ENCODE measurements at places on chromosomes 11 and 22.
A peak's percentile ranks its signal among the peaks of the same experiment; 100 is the strongest.

DNA sequence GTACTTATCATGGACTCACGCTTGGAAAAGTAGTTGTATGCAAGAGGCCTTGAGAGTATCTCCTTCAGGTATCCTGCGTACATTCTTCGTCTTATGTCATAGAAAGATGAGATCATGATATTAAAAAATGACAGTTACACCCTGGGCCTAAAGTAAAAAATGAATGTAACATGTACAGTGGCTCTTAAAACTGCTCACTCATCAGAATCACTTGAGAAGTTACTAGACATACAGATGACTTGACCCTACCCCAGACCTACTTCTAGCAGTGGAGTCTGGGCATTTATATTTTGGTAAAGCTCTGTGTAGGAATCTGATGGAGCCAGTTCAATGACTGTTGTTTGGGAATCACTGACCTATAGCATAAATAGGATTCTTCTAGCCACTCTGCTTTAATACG, 54.5 kb downstream of the PPME1 start:
- no peak for DNase-seq

- no peak for DNase-seq
Observed at GRCh38 chr11:60797846-60798630, 12.9 kb downstream of the MS4A10 start.

DNA sequence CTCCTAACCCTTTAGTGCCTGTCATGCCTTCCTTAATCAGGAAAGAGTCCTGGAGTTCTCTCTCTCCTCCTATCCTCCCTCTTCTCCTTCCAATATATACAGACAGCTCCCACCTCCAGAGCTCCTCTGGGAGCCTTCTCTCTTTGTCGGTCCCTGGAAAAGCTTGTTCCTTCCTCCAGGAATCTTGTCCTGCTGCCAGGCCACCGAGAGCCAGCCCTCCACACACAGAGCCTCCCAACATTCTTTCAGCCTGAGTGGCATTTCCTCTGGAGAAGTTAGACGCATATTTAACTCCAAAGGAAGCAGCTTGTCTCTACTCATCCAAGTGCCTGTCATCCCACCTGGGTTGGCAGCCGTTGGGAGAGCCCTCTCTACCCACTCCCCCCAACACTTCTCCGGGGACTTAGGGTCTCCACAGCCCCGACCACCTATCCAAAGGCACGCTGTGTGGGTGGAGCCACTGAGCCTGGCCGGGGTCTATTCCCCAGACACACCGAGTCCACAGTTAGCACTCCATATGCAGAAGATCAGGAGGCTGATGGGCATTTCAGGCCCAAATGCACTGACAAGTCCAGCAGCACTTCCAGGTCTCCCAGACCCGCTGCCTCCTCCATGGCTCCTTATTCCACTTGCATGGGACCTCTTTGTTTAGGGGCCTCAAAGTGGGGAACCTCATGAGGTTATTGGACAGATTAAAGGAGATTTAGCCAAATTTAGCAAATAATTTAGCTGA, 31.1 kb downstream of the DKK3 start:
- DNase-seq = no peak

DNA sequence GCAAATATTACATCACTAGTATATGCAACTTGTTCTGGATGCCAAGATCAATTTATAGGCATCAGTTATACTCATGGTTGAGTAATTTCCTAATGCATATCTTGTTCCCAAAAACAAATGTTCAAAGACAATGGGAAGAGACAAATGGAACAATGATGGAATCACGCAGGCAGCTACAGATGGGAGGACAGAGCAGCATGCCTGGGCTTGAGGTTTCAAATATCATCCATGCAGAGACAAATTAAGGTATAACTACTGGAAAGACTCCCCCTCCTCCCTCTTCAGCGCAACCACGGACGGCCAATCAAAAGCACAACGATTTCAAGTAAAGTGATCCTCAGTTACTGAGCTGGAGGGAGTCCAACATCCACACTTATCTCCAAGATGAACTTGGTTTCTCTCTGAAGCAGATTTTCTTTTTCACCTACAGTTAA, 106.8 kb downstream of the CCDC83 start:
- no peak for DNase-seq

DNA sequence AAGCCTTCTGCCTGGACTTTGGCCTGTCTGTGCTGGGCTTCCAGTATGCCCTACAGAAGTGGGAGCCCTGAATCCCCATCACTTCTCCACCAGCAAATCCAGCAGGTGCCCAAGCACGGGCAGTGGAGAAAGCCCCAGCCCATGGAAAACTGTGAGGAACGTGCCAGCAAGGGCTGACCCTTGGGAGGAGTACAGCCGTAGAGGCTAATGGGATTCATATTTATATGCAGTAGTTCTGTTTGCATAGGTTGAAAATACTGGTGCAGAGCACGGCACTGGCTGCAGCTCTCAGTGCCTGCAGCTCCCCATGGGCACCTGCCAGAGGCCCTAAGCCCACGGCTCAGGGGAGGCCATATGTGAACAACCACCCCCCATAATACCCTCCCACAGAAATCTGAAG, 10.1 kb downstream of the NAGA start:
- DNase-seq = no peak

GRCh38 chr11:94183886-94184264, 55.2 kb downstream of the PANX1 start:
- peak; percentile 24 for DNase-seq

DNA sequence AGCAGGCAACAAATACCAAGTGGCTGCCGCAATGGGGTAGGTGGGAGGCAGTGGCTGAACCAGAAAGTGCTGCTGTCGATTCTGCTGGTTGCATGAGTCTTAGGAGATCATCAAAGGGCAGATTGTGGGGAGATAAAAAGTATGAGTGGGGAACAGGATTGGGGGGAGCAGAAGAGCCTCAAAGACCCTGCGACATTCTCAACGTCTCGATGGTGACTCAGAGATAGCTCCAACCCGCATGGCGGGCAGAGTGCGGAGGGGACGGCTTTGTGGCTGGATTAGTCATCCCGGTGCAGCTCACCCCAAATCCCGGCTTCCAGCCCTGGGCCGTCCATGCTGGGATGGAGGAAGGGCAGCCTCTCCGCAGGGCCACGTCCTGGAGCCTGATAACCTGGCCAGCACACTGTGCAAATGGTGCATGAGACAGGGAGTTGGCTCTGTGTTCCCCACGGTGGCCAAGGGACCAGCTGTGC, 11.6 kb upstream of the RTN4R start:
- DNase-seq = no peak

DNA sequence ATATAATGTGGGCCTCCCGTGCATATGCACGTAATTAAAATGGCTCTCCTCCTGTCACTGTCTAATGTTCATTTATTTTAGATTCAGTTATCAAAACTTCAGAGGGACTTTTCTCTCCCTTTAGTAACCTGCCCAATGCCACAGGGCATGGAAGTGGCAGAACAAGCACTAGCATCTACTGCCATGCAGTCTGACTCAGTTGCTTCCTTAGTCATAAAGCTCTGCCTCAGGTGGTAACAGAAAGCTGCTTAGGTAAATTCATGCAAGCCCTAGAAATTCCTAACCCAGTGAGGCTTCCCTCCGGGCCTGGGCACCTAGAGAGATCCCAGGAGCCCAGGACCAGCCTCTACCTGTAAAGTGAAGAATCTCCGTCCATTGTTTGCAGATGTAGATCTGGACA, 8.9 kb downstream of the PRPF19 start:
- DNase-seq = no peak

DNA sequence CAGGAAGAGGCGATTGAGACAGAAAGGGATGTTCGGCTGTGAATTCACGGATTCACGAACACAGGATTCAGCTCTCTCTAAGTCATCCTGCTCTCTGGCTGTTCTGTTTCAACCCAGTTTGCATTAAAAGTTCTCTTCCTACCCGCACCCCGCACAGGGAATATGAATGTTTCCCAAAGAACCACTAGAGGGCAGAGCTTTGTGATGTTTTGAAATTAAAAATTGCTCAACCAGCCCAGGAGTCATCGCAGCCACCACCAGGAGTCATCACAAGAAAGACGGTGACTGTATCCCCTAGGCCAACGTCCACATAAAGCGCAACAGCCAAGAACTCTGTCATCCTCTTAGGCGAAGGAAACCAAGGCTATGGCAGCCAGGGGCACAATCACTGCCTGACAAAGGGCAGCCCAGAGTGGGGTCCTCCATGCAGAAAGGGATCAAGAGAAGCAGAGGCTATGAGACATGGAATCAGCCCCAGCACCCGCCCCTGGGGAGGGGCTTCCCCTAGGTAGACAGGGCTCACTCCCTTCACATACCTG, 122.4 kb downstream of the WT1 start:
- peak; percentile 12 for DNase-seq

GRCh38 chr22:33038131-33038772, 19.9 kb downstream of the SYN3 start:
- DNase-seq = no peak

- DNase-seq = no peak
Observed at GRCh38 chr11:14262271-14262846, 96.6 kb downstream of the RRAS2 start.

- DNase-seq = no peak
Observed at GRCh38 chr22:45376009-45376408, 37.4 kb downstream of the SMC1B start.

- no peak for DNase-seq
Observed at GRCh38 chr11:34508524-34508923, 5.1 kb downstream of the ELF5 start.

- DNase-seq = no peak
Observed at GRCh38 chr11:94838027-94838731, 70.0 kb downstream of the AMOTL1 start.

- no peak for DNase-seq
Observed at GRCh38 chr22:24725736-24726135, 48.8 kb downstream of the PIWIL3 start.

GRCh38 chr11:119381181-119381988, at the start of gene USP2:
TSS of gene USP2 (minus strand) at chr11:119381690. CDS start at chr11:119373480, 8,210 bp downstream.
- peak; percentile 95 for DNase-seq

GRCh38 chr11:65981101-65981740, 19.7 kb downstream of the SART1 start:
- no peak for DNase-seq

GRCh38 chr11:106714199-106714598, 304.1 kb downstream of the GUCY1A2 start:
- DNase-seq = no peak

- DNase-seq = no peak
Observed at GRCh38 chr11:57318178-57318577, 6.6 kb downstream of the TNKS1BP1 start.

DNA sequence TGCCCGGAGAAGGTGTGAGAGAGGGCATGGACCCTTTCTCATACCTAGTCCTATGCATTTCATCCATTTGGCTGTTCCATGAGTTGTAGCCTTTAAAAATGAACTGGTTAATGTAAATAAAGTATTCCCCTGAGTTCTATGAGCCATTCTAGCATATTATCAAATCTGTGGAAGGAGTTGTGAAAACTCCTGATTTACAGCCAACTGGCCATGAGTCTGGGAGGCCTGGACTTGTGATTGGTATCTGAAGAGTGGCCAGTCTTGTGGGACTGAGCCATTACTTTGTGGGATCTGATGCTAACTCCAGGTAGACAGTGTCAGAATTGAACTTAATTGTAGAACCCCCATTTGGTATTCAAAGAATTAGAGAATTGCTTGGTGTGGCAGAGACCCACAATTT, 48.4 kb downstream of the FAM118A start:
- DNase-seq = no peak

- no peak for DNase-seq
Observed at GRCh38 chr11:96373826-96374225, 15.9 kb downstream of the CCDC82 start.

DNA sequence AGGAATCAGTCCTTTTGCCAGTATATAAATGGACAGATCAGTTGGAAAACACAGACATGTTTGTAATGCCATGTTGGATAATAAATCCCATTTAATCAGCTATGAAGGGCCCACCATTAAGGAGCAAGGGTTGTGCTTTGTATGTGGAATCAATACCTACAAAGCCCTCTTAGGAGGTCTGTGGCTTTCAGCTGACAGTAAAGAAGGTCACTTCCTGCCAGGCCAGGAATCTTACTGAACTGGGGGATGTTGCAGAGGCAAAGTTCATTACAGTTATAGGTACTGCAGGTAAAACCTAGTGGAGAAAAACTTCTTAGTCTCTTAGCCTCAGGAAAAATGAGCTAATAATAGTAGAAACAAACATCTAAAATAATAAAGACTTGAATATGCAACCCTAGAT, 129.5 kb downstream of the FAM76B start:
- no peak for DNase-seq

DNA sequence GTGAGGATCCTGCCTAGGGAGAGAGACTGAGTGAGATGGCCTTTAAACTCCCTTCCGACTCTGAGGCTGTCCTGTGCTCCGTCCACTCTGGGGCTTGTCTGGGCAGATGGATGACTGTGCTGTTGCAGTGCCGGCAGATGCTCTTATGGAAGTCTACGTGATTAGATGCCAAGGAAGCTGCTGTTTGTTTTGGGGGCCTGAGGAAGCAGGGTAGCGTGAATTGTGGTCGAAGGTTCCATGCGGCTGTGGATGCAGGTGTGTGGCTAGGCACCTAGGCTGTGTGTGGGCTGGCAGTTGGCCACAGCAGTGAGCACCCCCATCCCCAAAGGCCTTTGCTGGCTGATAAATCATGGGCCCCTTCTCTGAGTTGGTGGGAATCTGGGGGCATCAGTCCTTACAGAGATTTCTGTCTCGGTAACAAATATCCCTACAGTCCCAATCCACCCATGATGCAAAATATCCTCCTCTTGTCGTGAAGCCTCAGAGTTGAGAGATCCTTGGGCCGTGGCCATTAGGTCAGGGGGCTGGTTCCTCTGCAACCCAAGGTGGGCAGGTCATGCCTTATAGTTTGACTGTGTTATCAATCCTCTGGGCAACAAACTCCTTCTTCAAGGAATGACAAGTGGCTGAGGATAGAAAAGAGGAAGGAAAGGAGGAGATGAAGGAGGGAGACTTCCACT, 31.2 kb downstream of the AMPD3 start:
- DNase-seq = no peak

GRCh38 chr22:24187731-24188644, 6.7 kb downstream of the SUSD2 start:
- no peak for DNase-seq

DNA sequence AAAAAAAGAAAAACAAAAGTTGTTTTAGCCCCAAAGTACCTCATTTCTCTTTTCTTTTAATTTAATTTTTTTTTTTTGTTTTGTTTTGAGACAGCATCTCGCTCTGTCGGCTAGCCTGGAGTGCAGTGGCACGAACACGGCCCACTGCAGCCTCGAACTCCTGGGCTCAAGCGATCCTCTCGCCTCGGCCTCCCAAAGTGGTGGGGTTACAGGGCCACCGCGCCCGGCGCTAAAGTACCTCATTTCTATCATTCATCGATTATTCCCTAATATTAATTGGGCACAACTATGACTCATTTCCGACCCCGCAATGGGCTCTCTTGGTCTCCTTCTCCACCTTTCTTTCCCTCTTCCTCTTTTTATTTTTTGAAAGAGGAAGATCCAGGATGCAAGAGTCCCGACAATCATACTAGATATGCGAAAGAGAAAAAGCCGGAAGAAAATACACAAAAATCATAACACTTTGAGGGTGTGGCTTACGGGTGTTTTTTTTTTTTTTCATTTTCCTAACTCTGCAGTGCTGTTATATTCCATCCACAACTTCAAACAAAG, 475 bp upstream of the AIP start:
- no peak for DNase-seq

GRCh38 chr11:101436511-101437142, 147.2 kb downstream of the TRPC6 start:
- no peak for DNase-seq

Measured in CD4-positive, alpha-beta T cell treated with Interferon gamma for 1 hour (primary cell).